ENCODE measurements at places on chromosomes 4 and X.

DNA sequence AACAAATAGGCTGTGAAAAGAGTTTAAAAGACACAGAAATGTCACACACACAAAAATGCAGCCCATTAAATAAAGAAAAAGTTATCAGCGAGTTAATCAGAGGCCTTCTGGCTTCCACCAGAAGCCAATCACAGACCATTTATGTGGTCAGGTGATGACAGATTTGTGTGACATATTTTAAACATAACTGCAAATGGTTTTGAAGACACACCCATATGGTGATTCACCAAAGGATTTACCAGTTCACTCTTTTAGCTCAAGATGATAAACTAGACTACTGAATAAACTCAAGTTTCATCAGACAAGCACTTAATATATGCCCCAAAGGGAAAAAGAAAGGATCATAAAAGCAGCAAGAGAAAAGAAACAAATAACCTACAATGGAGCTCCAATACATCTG lies 181.2 kb downstream of the SPANXN4 start:
- no peak for DNase-seq

GRCh38 chr4:143337600-143338287 lies 1.1 kb downstream of the GAB1 start:
- no peak for DNase-seq

DNA sequence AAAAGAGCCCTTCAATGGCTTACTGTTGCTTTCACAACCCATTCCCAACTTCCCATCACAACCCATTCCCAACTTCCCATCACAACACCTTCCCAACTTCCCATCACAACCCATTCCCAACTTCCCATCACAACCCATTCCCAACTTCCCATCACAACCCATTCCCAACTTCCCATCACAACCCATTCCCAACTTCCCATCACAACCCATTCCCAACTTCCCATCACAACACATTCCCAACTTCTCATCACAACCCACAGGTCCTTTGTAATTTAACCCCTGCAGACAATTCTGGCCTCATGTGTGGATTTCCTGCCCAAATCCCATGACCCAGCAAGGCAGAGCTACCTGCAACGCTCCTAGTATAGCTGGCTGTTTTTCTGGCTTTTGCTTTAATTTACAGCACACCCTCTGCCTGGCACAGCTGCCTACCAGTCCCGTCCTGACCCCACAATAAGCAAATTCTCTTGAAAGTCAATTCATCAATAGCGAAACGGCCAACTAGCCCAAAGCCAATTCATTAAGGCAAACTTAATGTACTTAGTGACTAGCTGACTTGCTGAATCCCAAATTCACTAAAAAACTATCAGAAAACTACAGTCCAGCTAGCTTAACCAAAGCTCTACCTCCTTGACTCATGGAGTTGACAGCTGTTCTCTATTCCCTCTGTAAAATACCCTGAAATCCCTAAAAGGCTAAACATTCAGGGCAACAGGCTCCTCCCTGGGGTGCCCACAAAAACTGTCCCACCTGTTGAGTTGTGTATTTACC lies 75.6 kb downstream of the AFAP1 start:
- no peak for DNase-seq

DNA sequence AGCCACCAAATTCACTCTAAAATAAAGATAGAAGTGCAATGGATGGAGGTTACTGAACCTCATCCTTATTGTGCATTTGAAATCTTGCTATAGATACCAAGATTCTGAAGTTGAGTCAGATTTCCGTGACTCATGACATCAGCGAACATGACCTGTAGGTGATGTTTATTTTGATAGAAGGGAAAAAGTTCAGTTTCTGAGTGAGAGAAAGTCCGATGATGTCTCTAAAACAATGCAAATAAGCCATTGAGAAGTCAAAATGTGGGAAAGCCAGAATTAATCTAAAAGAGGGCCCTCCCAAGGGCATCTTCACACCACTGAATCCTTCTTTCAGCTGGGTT lies 20.0 kb downstream of the PHOX2B start:
- DNase-seq = no peak

GRCh38 chrX:54358424-54359211 lies 772 bp upstream of the WNK3 start:
- DNase-seq = no peak

DNA sequence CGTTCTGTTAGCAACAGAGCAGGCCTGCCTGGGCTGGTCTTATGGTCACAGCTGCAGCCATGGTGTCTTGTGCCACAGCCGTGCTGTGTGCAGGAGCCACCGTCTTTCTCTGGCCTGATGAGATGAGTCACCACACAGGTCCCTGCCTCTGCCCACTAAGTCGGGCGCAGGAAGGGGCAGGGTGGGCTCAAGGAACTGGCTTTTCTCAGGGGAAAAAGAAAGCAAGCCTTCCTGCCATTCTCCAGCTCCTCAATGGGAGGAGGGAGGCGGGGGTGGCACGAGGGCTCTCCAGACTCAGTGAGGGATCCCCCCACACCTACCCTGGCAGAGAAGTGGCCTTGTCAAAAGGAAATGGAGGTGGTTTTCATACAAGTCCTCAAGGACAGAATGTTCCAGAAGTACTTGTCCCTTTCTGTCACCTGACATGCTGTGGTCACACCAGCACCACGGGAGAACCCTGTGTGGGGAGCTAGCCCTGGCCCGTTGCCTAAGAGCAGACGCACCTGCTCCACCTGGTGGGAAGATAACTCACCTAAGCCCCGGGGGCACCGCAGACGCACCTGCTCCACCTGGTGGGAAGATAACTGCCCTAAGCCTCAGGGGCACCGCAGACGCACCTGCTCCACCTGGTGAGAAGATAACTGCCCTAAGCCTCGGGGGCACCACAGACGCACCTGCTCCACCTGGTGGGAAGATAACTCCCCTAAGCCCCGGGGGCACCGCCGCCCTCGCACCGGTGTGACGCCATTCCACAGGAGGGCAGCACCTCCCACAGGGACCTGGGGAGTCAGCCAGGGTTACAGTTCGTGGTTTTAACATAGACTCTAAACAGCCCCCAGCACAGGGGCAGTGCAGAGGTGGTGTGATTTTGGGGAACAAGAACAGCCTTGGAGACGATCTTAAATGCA lies 18.5 kb downstream of the UVSSA start:
- no peak for DNase-seq

Measured in stimulated activated CD8-positive, alpha-beta memory T cell treated with anti-CD3 and anti-CD28 coated beads, Interleukin-15, amount 100 ng/mL, for 4 hours (primary cell).